Fibroblast of the aortic adventitia (primary cell): ENCODE measurements at places on chromosomes 1 and 21. TPM values are rescaled to one million over a fixed set of nuclear protein-coding genes. Genes with fewer than 3 reads are reported as not detected.

The KIAA0319L gene
- 36.2 and 55.7 TPM in 2 replicates for total RNA-seq

The CSMD2 gene
- 0.82 and 6.6 TPM in 2 replicates for total RNA-seq

The VSIG8 gene
- total RNA-seq = not detected in 2 replicates

The FCRL5 gene
- not detected in 2 replicates for total RNA-seq

The PRKAA2 gene
- 0.16 and 3.7 TPM in 2 replicates for total RNA-seq

The C1orf141 gene
- 0.65 TPM in 1 of 2 replicates, not detected in the other for total RNA-seq

The LRRC40 gene
- 18.7 and 27.9 TPM in 2 replicates for total RNA-seq

The TCEANC2 gene
- 5.4 and 5.5 TPM in 2 replicates for total RNA-seq

The ANKRD35 gene
- total RNA-seq = 3.2 and 3.9 TPM in 2 replicates

The SLAMF9 gene
- total RNA-seq = not detected in 2 replicates

The AMY1B gene
- total RNA-seq = not detected in 2 replicates

The CCDC190 gene
- total RNA-seq = 0.16 and 4.6 TPM in 2 replicates

The ASPM gene
- total RNA-seq = 7.5 and 52.4 TPM in 2 replicates

The FLG2 gene
- total RNA-seq = not detected in 2 replicates

The CYP4B1 gene
- not detected in 2 replicates for total RNA-seq

The UTS2 gene
- total RNA-seq = not detected in 2 replicates

The CRNN gene
- not detected in 2 replicates for total RNA-seq

The L1TD1 gene
- total RNA-seq = under 0.01 and 1.5 TPM in 2 replicates
